NCI-H1105 treated with DMSO at 0.1 percent for 48 hours (cell line): ENCODE measurements at places on chromosomes 3 and 15.
A peak's percentile ranks its signal among the peaks of the same experiment; 100 is the strongest.

DNA sequence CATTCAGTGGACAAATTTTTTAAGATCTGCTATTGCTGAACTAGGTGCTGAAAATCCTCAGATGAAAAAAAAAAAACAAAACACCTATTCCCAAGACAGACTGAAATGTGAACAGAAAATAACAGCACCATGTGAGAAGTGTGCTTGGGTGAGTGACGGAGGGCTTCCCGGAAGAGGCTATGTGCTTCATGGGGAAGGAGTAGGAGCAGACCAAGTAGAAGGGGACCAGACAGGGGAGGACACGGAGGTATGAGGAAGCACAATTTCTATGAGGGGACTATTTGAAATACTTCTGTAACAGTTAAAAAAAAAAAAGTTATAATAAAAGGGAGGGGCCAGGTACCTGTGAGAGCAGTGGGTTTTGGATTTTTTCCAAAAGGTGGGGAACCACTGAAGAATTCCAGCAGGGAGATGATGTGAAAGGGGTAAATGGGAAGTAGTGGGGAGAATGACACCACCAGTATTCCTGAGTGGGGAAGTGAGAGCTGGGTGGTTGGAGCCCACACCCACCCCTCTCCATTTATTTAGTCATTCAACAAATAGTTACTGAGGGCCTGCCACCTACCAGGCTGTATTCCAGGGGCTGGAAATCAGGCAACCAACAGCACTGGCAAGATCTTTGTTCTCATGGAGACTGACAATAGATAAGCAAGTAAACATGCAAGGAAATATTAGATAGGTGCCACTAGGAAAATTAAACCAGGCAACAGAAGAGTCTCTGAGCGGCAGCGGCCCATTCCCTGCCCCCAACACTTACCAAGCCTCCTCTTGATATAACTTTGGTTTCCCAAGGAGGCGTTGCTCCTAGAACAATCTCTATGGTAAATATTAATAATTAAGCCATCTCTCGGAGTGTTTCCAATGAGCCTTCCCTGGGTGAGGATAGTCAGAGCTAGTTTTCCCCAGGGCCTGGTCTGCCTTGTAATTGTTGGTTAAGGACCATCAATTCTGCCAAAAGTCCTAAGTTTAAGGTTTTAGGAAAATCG lies 3.8 kb upstream of the USP3 start:
- DNase-seq = no peak

GRCh38 chr15:27956285-27956684 lies 142.8 kb downstream of the OCA2 start:
- DNase-seq = no peak

- DNase-seq = peak; percentile 38
Measured at GRCh38 chr3:51974963-51975851, at the start of gene ABHD14A. TSS of gene ABHD14A (plus strand) at chr3:51975064. CDS start at chr3:51975136, 72 bp downstream.

DNA sequence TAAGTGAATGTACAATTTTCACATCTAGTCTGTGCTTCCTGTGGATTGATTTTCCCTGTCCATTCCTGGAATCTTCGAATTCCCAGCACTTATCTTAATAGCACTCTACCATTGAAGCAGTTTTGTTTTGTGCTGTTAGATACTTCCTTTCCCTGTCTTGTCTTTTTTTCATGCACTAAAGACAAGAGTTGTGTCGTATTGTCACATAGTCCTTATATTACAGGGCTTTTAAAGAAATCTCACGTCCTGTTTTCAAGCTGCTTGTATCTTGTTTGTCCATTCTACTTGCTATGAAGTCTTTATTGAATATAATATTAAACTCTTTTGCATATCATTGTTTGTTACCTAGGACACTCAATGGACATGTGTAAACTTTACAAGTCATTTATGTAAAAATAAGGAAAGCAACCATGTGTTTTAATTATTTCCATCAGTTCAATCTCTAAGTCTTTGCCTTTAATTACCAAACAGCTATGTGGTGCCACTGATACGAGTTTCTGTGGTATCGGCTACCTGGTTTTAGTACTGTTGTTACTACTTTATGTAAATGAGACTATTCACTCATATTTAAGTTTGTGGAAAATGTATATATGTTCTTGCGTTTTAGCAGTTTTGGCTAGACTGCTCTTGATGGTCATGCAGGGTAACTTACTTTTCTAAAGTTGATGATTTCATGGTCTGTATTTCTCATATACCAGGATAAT lies 10.3 kb downstream of the PIK3CA start:
- no peak for DNase-seq

- no peak for DNase-seq
Measured at GRCh38 chr15:66749841-66750575, 48.0 kb downstream of the SMAD6 start.

GRCh38 chr15:48777645-48778330 lies 33.1 kb downstream of the CEP152 start:
- DNase-seq = no peak
